Activated naive CD4-positive, alpha-beta T cell treated with anti-CD3 and anti-CD28 coated beads for 36 hours (primary cell): ENCODE measurements at places on chromosomes 1 and 21. TPM values are rescaled to one million over a fixed set of nuclear protein-coding genes. Genes with fewer than 3 reads are reported as not detected.

- no peaks in the 10 kb centered on the region for H3K27me3 ChIP-seq
- H3K4me1 ChIP-seq, result peaks cover 2% of the 10 kb centered on the region
- H3K4me3 ChIP-seq, result no peak overlapping the region
- H3K27ac ChIP-seq, result no peak overlapping the region
- peak; percentile 89 for DNase-seq
- H3K36me3 ChIP-seq, result no peaks in the 10 kb centered on the region
These were observed 26.1 kb downstream of the UBE2T start for GRCh38 chr1:202315576-202316168.

- no peaks in the 10 kb centered on the region for H3K36me3 ChIP-seq
- H3K4me1 ChIP-seq, result no peaks in the 10 kb centered on the region
- H3K27ac ChIP-seq, result no peak overlapping the region
- H3K4me3 ChIP-seq, result no peak overlapping the region
- peaks cover 11% of the 10 kb centered on the region for H3K27me3 ChIP-seq
- DNase-seq, result no peak
These were observed 178.6 kb downstream of the RRAGC start for GRCh38 chr1:38680801-38681510.

- H3K4me1 ChIP-seq, result peaks cover 3% of the 10 kb centered on the region
- no peaks in the 10 kb centered on the region for H3K36me3 ChIP-seq
- no peak overlapping the region for H3K27ac ChIP-seq
These were observed 743 bp upstream of the KRTAP10-10 start for GRCh38 chr21:44636209-44637017.

DNA sequence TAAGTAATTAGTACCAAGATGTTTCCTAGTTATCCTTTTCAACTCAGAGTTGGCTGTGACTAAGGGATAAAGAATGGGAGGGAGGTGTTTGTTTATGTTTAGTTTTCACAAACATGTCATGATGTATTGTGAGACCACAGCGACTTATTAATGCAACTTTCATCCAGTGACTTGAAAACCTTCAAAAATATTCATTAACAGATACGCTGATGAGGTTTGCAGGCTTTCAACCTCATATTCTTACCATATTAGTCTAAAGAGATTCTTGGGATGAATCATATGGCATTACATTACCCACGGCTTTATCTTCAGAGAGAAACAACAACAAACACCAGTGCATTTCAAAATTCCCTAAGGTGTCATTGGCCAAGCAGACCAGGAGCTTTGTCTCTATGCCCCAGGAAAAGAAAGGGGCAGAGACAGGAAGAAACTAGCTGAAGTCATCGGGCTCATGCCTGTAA lies 36.4 kb downstream of the PALMD start:
- H3K4me3 ChIP-seq, result no peak overlapping the region
- no peaks in the 10 kb centered on the region for H3K4me1 ChIP-seq
- H3K27ac ChIP-seq, result no peak overlapping the region
- no peaks in the 10 kb centered on the region for H3K36me3 ChIP-seq
- DNase-seq, result no peak
- H3K27me3 ChIP-seq, result no peaks in the 10 kb centered on the region

- no peaks in the 10 kb centered on the region for H3K36me3 ChIP-seq
- H3K27ac ChIP-seq, result no peak overlapping the region
- H3K4me3 ChIP-seq, result no peak overlapping the region
- H3K4me1 ChIP-seq, result no peaks in the 10 kb centered on the region
- DNase-seq, result no peak
These were observed 252.7 kb downstream of the LRRC40 start for GRCh38 chr1:69952676-69953075.

DNA sequence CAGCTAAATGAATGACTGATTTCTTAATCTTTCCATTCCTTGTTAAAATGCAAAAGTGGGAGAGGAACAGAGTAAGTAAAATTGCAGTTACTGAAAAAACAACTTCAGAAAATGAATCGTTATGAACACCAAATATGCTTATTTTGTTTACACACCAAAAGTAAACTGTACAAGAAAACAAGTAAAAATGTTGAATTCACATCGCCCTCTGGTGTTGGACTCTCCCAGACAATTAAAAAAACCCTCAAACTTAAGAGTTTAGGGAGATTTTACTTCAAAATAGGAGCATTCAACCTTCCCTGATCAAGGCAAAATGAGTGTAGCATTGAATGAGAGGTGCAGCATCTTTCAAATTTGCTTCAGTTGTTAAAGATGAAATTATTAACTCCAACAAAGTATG lies 19.4 kb upstream of the ESRRG start:
- H3K27me3 ChIP-seq, result no peaks in the 10 kb centered on the region
- no peaks in the 10 kb centered on the region for H3K4me1 ChIP-seq
- no peaks in the 10 kb centered on the region for H3K36me3 ChIP-seq

DNA sequence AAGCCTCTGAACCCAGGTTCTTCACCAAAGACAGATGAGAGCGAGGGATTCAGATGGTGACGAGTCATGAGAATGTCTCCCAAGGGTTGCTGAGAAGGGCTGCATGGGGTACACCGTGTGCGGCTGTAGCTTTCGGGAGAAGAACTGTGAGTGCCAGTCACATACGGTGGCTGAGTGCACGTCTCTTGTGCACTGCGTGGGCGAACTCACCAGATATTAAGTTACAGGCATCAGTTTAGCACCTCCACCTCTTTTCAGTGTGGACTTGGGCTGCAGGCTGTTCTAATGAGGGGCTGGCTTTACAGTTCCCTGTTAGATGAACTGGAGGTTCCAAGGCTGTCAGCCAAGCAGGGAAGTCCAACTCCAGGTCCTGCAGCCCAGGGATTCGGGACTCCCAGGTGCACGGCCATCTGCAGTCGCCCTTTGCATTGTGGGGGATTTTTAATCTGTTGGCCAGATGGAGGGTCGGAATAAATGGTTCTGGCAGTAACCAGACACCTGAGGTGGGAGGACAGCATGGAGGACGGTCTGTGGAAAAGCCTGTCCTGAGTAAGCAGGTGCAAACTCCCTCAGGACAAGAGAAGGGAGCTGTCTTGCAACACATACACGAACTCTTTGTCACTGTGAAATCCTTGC lies 26.5 kb upstream of the AVPR1B start:
- no peaks in the 10 kb centered on the region for H3K36me3 ChIP-seq
- DNase-seq, result no peak
- no peaks in the 10 kb centered on the region for H3K4me1 ChIP-seq

DNA sequence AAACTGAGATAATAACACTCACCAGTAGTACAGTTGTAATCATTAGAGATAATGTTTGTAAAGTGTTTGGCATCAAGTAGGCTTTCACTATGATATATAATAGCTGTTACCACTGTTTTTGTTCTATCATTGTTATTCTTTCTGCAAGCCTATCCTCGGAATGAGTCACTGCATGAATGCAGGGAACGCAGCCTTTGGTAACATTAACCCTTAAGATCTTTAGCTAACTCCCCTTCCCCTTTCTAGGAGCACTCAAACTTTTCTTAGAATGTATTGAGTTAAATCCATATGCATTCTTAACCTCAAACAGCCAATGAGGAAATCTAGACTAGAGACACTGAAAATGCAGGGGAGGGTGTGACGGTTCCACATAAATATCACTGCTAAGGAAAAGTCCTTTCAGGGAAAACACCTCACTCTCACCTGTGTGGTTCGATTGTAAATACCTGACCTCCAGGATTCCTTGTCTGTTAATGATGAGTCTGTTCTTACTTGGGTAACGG lies 467.3 kb downstream of the SETD4 start:
- no peaks in the 10 kb centered on the region for H3K36me3 ChIP-seq
- no peak for DNase-seq
- H3K27me3 ChIP-seq, result no peaks in the 10 kb centered on the region
- H3K4me3 ChIP-seq, result no peak overlapping the region

DNA sequence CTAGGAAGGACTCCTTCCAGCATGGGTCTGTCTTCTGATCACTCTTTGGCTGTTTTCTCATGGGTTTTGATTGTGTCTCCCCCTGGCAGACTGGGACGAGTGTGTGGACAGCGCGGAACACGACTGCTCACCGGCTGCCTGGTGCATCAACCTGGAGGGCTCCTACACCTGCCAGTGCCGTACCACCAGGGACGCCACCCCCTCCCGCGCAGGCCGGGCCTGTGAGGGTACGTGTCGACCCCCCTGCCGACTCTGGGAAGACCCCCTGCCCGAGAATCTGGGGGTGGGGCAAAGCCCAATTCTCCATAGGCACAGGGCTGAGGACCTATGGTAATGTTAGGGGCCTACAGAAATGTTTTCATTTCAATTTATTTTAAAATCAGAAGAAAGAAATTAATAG lies 38.4 kb downstream of the UMODL1 start:
- no peaks in the 10 kb centered on the region for H3K27me3 ChIP-seq
- no peaks in the 10 kb centered on the region for H3K36me3 ChIP-seq
- no peak overlapping the region for H3K4me3 ChIP-seq
- peaks cover 5% of the 10 kb centered on the region for H3K4me1 ChIP-seq

- no peaks in the 10 kb centered on the region for H3K27me3 ChIP-seq
- no peak overlapping the region for H3K4me3 ChIP-seq
- no peaks in the 10 kb centered on the region for H3K36me3 ChIP-seq
- no peak for DNase-seq
- H3K27ac ChIP-seq, result no peak overlapping the region
- no peaks in the 10 kb centered on the region for H3K4me1 ChIP-seq
These were observed 40.9 kb downstream of the PLXNA2 start for GRCh38 chr1:208203127-208203847.

DNA sequence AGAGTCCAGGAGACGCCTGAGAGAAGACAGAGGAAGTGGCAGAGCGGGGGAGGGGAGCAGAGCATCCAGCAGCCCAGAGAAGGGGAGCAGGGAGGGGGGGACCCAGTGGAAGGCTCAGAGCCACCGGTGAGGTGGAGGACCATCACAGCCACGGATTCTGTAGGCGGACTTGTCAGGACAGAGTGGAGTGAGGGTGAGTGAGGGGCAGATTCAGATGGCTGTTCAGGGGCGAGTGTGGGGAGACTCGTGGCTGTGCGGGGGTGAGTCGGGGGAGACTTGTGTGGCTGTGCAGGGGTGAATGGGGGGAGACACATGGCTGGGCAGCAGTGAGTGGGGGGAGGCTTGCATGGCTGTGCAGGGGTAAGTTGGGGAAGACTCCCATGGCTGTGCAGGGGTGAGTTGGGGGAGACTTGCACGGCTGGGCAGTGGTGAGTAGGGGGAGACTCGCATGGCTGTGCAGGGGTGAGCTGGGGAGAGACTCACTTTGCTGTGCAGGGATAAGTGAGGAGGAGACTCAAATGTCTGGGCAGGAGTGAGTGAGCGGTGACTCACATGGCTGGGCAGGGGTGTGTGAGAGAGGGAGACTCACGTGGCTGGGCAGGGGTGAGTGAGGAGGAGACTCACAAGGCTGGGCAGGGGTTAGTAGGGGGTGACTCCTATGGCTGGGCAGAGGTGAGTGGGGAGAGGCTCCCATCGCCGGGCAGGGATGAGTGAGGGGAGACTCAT lies 56.8 kb upstream of the ABCG1 start:
- peaks cover 1% of the 10 kb centered on the region for H3K27me3 ChIP-seq
- H3K4me3 ChIP-seq, result no peak overlapping the region
- peaks cover 36% of the 10 kb centered on the region for H3K4me1 ChIP-seq
- no peak overlapping the region for H3K27ac ChIP-seq
- no peaks in the 10 kb centered on the region for H3K36me3 ChIP-seq

DNA sequence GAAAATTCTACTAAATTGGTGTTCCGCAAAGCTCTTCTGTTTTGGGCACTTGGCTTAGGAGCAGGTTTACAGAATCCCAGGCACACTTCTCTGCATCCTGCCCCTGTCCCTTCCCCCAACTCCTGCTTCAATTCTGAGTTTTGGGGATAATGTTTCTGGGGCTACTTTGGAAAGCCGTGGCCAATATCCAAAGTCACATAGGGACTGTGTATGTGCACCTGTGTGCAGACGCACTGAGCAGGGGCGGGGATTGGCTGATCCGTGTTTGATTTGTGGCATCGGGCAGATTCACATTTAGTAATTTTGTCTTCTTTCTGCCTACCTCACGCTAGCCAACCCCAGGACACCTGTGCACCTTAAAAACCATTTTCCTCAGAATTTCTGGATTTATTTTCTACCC lies 491.9 kb downstream of the SIPA1L2 start:
- H3K4me3 ChIP-seq, result no peak overlapping the region
- H3K27me3 ChIP-seq, result no peaks in the 10 kb centered on the region
- no peaks in the 10 kb centered on the region for H3K36me3 ChIP-seq
- no peaks in the 10 kb centered on the region for H3K4me1 ChIP-seq

The LAMC2 gene
- 0.05 TPM for total RNA-seq

The GPR52 gene
- total RNA-seq, result not detected

The EPHB2 gene
- total RNA-seq, result not detected

The LIN28A gene
- total RNA-seq, result not detected

The ROR1 gene
- total RNA-seq, result 0.14 TPM

The KANK4 gene
- not detected for total RNA-seq

The CFAP74 gene
- total RNA-seq, result not detected

The OR10J1 gene
- not detected for total RNA-seq
